ENCODE measurements at places on chromosomes 13 and 19. TPM values are rescaled to one million over a fixed set of nuclear protein-coding genes. Genes with fewer than 3 reads are reported as not detected.

- DNase-seq, result no peak
- H3K36me3 ChIP-seq, result no peaks in the 10 kb centered on the region
- peaks cover 22% of the 10 kb centered on the region for H3K4me1 ChIP-seq
- H3K4me3 ChIP-seq, result no peak overlapping the region
Observed at GRCh38 chr13:50636007-50636704, 207.3 kb downstream of the DLEU7 start.

GRCh38 chr13:30792285-30793000 lies 57.1 kb downstream of the ALOX5AP start:
- H3K27me3 ChIP-seq, result no peaks in the 10 kb centered on the region
- no peak overlapping the region for H3K27ac ChIP-seq
- H3K4me3 ChIP-seq, result no peak overlapping the region
- H3K4me1 ChIP-seq, result peaks cover 15% of the 10 kb centered on the region
- H3K36me3 ChIP-seq, result no peaks in the 10 kb centered on the region
- DNase-seq, result no peak

GRCh38 chr13:40220299-40220935 lies 446.0 kb downstream of the FOXO1 start:
- H3K36me3 ChIP-seq, result no peaks in the 10 kb centered on the region
- H3K27me3 ChIP-seq, result no peaks in the 10 kb centered on the region

DNA sequence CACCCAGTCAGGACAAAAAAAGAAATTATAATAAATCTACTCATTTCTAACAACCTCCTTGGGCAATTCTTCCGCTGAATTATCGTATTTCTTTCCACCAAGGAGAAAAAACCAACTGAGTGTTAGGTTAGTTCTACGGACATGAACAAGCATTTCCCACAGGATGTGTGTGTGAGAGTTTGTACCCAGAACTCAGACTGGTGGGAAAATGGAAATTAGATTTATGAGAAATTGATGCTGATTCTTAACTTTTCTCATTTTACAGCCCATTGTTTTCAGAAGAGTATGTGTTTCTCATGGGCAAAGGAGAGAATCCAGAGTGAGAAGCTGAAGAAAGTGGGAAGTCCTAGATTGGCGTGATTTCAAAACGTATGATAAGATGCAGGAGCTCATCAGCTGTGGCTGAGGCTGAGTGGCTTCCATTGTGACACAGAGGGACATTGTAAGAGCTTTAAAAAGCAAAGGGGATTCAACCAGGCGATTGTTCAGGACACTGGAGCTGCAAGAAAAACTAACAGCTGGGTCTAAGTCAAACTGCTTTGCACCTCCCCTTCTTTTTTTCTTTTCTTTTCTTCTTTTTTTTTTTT lies 184.7 kb upstream of the ARGLU1 start:
- H3K27me3 ChIP-seq, result no peaks in the 10 kb centered on the region
- no peak overlapping the region for H3K27ac ChIP-seq
- no peaks in the 10 kb centered on the region for H3K4me1 ChIP-seq
- H3K4me3 ChIP-seq, result no peak overlapping the region
- DNase-seq, result no peak

The SMIM44 gene
- total RNA-seq, result not detected

All from thymus (tissue), 14 donors.